ENCODE measurements at places on chromosomes 7 and 10.

DNA sequence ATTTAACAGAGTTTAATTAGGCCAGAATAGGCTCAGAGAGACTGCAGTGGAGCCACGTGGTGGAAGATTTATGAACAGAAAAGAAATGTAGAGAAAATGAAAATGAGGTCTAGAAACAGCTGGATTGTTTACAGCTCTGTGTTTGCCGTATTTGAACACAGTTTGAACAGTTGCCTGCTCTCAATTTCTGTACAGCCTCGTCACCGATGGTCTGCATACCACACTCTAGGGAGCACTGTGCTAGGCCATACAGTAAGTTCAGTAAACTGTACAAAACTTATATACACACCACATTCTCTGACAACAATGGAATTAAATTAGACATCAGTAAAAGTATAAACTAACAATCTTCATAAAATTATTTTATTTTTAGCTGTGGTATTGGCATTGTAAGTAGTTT lies 11.1 kb upstream of the CYP2E1 start:
- DNase-seq, result no peak

DNA sequence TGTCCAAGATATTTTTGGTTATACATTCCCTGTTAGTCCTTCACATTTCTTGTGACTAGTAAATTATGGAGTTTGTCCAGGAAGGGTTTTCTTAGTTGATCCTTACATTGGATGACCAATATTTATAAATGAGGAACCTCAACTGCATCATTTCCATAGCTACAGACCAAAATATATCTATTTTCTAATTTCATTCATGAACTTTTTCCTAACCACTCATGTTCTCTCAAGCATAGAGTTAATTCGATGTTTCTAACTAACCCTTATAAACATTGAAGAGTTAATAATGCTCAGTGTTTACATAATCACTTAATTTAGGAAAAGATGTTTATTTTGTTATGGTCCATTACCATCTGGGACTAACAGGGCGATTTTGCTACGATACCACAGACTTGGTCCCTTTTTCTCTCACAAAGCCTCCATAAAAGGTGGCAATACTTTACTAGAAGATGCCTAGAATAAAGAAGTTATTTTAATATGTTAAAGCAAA lies 591.0 kb downstream of the MAGI2 start:
- DNase-seq, result no peak

- no peak for DNase-seq
Observed at GRCh38 chr10:59909815-59910214, 3.5 kb upstream of the CCDC6 start.

GRCh38 chr10:43372765-43373361 lies 1.4 kb downstream of the FXYD4 start:
- no peak for DNase-seq

- peak; percentile 27 for DNase-seq
Observed at GRCh38 chr7:158863611-158864506, 7.5 kb downstream of the DYNC2I1 start.

- DNase-seq, result no peak
Observed at GRCh38 chr10:30977385-30977784, 54.3 kb downstream of the ZNF438 start.

DNA sequence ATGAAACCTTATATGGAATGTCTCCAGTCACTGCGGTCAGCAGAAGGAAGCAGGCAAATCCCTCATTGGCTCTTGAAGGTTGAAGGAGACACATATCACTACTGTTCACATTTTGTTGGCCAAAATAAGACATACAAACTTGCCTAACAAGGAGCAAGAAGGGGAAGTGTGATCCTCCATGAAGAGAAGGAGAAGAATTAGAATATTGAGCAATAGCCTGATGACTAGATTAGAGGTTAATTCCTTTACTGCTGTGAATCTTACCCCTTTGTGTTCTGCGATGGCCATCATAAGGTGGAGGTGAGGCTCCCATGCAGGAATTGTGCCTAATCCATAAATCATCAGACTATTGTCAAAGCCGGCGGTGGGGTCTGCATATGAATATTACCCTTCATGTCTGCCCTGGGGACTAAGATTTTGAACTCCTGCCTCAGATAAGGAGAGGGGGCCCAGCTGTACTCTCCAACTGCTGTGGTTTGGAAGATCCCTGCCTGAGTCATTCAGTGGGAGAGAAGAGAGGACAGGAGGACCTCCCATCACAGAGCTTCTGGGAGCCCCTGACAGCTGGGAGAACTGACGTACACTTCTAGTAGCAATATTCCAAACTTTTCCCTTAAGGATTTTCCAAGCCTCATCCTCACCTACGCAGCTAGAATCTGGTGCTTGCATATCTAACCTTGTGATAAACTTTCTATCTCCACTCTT lies 398.5 kb downstream of the REEP3 start:
- no peak for DNase-seq

GRCh38 chr10:62528441-62528840 lies 154.3 kb downstream of the ZNF365 start:
- DNase-seq, result no peak

DNA sequence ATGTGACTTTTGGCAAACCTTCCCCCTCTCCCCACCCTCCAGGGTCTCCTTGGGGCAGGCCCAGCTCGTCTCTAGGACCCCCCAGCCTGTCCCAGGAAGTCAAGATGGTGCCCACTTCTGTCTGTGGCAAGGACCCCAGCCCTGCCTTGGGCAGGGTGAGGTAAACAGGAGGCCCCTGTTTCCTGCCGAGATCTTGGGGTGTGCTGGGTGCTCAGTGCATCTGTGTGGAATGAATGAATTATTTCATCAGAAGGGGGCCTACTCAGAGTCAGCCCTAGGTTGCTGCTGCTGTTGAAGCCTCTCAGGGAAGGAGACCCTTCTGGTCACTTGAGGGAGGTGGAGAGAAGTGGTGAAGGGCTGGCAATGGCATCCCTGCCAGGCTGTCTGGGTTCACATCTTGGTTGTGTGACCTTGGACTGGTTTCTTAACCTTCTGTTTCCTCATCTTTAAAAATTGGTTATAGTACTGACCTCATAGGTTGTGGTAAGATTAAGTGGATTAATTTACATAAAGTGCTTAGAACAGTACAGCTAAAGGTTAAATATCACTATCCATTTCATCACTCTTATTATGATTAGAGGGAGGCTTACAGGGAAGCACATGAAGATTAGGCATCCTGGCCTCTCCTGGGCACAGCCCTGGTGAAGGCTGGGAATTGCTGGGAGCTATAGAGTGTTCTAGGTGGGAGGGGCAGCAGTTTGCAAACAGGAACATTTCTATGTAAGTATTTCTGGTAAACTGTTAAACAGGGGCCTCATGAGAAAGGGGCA lies 67.7 kb downstream of the ZMIZ1 start:
- no peak for DNase-seq

GRCh38 chr7:158638001-158638400 lies 50.4 kb upstream of the PTPRN2 start:
- no peak for DNase-seq

DNA sequence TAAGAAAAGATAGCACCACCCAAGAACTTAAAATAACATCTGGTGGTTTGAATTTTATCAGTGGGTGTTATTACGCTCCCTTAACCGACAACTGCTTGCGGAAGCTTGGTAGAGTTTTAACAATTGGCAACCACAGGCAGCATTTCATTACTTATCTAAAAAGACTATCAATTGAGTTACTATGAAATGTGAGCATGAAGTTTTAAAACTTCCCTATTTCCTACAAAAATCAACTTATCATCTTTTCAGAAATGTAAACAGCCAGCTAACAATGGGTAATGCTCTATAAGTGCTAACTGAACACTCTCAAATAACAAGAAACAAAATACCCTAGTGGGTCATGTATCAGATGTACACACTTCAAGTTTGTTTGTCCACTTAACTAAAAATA lies 68.8 kb downstream of the OSBPL3 start:
- no peak for DNase-seq

GRCh38 chr10:71309919-71310318 lies 9.1 kb upstream of the SLC29A3 start:
- no peak for DNase-seq

DNA sequence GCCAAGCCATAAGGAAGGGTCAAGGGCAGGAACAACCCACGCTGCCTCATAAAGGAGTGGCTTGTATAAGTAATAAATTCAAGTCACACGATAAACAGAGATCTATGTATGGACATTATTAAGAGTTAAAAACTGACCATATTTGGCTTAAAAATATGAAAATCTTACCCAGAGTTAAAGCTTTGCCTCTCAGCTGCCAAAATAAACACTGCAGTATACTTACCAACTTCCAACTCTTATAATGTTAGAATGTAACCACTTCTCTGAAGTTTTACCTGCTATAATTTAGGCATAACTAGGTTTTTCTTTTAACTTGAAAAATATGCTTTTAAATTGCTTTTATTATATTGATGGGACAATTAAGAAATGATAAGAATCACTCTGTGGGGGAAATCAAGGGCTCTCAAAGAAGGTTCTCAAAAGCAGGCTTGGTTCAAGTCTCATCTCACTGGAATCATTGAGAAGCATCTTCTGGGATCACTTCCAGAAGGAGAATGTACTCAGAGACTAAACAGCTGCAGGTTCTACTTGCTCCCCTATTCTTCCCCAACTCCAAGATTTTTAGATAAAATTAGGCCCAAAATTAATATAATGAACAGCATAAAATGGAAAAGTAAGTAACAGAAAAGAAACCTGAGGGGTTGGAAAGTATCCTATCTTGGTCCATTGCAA lies 16.1 kb upstream of the CAV2 start:
- DNase-seq, result no peak

DNA sequence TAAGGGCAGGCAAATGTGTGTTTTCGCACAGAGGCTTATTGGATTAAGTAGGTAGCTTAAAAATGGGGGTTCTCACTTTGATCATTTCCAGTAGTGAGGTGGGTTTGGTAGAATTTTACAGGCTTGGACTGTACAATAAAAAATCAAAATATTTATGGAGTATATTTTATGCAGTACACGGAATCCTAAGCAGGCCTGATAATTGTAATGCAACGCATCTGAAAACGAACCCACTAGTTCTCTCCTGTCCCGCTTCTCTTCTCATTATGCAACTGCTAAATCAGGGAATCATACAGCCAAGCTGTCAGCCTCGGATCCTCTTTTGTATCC lies 377 bp upstream of the POLR1F start:
- DNase-seq, result no peak

- DNase-seq, result no peak
Observed at GRCh38 chr7:3958109-3958483, 657.0 kb downstream of the SDK1 start.

DNA sequence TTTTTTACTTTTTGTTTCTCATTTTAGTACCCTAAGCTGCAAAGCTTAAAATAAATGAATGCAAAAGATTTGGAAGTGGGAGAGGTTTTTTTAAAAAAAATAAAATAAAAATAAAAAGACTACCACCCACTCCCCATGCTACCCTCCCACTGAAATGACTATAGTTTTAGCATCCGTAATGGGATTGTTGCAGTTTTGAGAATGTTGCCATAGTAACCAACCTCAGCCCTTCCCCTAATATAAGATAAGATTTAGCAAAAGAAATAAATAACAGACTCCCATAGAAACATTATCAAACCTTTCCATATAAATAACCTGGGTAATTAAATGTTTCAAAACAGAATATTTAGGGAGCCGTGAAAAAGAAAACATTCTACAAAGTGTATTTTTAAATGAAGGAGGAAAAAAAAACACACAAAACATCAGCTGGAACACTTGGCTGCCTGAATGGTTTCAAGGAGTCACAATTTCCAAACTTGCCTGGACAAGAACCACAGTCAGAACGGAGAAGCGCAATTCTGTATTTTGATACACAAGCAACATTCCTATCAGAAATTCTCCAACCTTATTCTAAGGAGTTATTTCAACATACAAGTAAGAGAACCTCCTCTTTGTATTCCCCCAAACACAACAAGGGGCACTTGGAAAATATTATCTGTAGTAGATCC lies 57.4 kb downstream of the DGKI start:
- no peak for DNase-seq

- DNase-seq, result no peak
Observed at GRCh38 chr10:72255977-72256729, 17.6 kb upstream of the DDIT4 start.

DNA sequence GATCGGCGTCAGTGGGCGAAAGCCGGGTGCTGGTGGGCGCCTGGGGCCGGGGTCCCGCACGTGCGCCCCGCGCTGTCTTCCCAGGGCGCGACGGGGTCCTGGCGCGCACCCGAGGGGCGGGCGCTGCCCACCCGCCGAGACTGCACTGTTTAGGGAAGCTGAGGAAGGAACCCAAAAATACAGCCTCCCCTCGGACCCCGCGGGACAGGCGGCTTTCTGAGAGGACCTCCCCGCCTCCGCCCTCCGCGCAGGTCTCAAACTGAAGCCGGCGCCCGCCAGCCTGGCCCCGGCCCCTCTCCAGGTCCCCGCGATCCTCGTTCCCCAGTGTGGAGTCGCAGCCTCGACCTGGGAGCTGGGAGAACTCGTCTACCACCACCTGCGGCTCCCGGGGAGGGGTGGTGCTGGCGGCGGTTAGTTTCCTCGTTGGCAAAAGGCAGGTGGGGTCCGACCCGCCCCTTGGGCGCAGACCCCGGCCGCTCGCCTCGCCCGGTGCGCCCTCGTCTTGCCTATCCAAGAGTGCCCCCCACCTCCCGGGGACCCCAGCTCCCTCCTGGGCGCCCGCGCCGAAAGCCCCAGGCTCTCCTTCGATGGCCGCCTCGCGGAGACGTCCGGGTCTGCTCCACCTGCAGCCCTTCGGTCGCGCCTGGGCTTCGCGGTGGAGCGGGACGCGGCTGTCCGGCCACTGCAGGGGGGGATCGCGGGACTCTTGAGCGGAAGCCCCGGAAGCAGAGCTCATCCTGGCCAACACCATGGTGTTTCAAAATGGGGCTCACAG lies 1.1 kb downstream of the EGFR start:
- DNase-seq, result peak; percentile 86

GRCh38 chr7:76011442-76011861 lies 17.1 kb upstream of the TMEM120A start:
- no peak for DNase-seq

GRCh38 chr10:100341953-100342626 lies 4.9 kb upstream of the SCD start:
- DNase-seq, result no peak

DNA sequence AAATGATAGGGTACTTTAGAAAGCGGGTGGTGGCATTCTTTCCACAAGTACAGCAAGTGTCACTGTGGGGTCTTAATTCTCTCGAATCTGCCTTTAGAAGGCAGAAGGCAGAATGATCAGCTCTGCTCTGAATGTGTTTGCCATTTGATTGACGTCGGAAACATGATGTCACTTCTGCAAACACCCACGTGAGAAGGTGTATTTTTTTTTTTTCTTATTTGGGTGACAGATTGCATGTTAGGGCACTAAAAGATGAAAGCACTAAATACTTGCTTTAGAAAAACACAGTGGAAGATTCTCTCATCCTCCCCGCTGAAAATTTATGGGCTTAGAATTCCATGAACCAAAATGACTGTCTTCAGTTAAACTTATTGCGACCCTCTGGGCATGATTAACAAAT lies 150.2 kb downstream of the TCF7L2 start:
- DNase-seq, result no peak

- DNase-seq, result no peak
Observed at GRCh38 chr7:5064391-5065106, 18.9 kb downstream of the RBAK start.

DNA sequence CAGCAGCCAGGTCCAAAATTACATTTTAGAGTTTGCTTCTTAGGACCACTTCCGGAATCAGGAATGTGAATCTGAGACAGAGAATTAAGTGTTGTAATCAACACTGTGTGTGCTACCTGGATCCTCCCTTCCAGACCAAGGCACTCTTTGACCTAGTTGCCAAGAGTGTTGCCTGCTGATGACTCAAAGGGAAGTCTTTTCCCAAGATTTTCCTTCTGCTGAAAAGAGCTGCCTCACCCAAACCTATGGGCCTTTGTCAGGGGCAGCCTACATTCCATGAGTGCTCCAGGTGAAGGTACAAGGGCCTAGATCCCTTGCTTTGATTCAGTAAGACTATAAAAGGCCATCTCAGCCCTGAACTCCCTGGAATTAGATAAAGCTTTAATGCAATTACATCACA lies 712.5 kb upstream of the ANKRD30A start:
- no peak for DNase-seq

Measured in pancreas (tissue), 10 donors.